ENCODE measurements at places on chromosomes 5 and 9.

DNA sequence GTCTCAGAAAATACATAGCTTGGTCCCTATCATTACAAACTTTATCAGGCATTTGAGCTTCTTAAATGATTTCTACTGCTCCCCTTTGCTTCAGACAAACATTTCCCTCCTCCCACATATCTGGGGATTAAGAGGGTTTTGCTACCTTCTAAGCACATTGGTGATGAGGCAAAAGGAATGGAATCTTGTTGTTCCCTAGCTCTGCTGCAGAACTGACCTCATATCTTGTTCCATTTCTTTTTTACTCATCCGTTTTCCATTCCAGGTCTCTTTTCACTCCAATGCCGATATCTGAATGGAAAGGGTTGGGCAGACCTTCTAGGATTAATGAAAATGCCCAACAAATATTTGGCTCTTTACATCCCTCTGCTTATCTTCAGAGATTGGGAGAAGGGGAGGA lies 444.6 kb downstream of the ZNF608 start:
- DNase-seq: no peak

- no peak for DNase-seq
Observed at GRCh38 chr5:158287643-158288271, 428.8 kb upstream of the CLINT1 start.

DNA sequence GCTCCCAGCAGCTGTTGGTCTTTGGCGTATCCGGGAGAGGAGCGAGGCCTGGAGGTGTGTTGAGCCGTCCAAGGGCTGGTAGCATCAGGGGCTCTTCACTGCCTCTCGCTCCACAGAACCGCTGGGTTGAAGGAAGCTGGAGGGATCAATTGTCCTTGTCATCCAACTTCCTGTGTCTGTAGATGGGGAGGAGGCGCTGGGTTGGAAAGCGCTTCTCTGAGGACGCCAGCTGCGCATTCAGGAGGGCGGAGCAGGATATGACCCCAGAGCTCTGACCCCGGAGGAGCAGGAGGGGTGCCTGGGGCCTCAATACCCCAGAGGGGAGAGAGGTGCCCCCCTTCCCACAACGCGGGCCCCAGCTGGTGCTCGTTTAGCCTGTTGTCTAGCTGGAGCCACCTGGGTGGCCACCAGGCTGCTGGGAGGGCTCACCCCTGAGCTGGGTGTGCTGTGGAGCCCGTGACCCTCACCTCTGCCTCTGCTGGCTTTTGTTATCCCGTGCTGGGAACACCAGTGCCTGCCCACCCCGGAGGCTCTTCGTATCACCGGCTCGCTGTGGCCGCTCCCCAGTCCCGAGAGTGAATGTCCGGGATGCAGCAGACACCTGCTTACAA lies 2.0 kb upstream of the DBH start:
- peak; percentile 13 for DNase-seq

DNA sequence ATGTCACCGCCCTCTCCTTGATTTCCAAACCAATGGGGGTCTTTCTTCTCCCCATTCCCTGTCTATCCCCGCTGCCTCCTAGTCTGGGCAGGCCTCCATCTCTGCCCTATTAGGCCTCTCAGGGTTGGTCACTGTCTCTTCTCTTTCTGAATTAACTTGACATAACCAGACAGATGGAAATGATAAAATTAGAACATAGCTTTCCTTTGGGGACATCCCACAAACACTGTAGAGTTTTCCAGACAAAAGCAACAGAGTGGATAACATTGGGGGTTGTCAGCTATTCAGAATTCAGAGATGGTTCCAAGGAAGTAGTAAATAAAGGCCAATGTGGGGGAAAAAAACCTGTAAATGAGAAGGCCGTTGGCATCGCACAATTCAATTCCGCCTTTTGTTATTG lies 24.7 kb downstream of the LHX6 start:
- DNase-seq: no peak

DNA sequence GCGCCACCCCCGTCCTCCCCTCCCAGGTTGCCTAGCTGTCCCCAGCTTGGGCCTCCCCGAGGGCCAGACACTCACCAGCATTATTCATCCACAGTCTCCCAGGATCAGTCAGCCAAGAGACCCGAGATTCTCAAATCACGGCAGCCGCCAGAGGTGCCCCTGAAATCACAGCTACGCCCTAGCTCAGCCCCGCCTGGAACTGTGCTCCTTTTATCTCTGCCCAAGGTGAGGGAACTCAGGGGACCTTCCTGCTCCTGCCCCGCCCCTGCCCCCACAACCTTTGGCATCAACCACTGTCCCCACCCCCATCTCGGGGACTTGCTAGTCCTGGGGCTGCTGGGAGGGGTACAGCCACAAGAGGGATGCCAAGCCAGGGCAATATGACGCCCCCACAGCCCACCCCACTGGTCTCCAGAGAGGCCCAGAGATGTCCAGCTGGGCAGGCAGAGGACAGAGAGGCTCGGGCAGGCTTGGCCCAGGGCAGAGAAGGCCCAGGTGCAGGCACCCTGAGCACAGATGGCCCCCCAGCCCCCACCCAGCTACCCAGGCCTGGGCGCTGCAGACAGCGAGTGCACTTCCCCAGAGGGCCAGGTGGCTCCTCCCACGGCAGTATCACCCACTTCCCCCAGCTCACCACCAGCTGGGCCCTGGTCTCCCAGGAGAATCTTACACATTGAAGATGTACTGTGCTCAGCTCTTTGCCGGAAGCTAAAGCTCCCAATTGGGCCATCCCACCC lies at the start of gene FUT7:
Gene FUT7 (minus strand): TSS at position 185 of the 737 bp plus-strand sequence. CDS start 97 bp downstream, at position 88.
- peak; percentile 77 for DNase-seq

GRCh38 chr5:155750571-155750970 lies 576.4 kb upstream of the SGCD start:
- no peak for DNase-seq

DNA sequence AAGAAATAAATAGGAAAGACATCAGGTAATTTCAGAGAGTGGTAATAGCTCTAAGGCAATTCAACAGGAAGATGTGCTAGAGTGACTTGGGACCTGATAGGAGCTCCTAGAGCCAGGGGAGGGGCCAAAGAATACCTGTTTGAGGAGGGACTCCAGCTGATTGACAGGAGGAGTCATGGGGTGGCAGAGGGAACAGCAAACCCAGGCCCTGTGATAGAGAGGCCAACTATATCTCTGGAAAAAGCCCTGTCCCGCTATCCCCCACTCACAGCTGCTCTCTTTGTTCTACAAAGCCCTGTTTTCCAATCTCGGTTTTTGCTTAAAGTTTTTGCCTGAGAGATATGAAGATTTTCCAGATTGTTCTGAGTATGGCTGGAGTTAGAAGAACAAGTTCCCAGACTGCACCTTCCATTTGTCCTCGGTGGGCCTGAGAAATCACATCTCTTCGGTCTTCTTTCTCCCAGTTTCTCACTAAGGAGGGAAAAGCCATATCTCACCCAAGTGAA lies 9.0 kb upstream of the NSD1 start:
- DNase-seq: no peak

- no peak for DNase-seq
Observed at GRCh38 chr5:160471761-160472160, 50.1 kb downstream of the PTTG1 start.

DNA sequence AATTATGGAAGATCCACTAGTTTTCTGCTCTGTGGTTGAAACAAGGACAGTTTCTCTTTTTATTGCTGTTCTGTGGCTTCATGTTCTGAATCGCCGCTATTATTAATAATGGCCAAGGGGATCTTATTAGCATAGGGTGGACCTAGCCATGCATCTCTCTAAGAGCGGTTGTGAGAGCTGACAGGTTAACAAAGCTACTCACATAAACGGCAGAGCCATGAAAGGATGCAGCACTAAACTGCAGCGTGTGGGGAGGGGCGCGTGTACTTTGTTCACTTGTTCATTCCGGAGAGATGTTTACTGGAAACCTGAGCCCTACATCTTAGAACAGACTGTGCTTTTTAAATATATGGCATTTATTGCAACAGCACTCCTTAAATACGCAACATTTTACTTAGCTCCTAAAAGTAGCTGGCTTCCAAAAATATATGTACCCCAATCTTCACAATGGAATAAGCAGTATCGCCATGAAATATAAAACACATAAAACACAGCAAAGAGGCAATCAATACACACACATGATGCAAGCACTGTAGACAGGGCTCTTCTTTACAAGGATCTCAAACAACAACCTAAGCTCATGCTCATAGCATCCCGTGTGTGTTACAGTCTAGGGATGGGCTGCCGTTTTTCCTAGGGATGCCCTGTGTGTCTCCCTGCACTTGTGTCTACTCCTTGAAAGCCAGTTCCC lies 424.6 kb downstream of the MED10 start:
- no peak for DNase-seq

DNA sequence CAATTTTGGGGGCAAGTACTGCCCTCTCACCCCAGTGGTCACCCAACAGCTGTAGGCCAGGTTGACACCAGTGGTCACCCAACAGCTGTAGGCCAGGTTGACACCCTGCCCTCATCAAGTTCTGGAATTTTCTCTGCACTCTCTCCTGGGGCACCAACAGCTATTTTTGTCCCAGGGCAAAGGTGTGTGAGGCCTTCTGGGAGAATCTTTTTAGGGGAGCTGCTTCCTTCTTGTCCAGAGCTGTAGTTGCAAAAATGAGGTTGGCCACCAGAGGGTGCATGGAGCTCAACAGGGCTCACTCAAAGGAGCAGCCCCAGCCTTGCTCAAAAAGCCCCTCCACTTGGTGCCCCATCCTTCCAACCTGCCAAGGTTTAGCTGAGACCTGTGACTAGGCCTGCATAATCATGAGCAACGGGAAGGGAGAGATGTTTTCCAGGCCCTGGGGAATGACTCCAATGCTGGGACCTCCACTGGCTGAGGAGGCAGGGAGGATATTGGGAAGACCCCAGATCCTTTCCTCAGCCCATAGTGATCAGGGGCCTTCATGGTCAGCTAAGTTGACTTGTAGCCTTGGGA lies 10.6 kb upstream of the P4HA2 start:
- peak; percentile 85 for DNase-seq

- DNase-seq: no peak
Observed at GRCh38 chr5:136890431-136891148, 525.2 kb upstream of the TRPC7 start.

- no peak for DNase-seq
Observed at GRCh38 chr5:159224471-159224870, 15.1 kb upstream of the RNF145 start.

DNA sequence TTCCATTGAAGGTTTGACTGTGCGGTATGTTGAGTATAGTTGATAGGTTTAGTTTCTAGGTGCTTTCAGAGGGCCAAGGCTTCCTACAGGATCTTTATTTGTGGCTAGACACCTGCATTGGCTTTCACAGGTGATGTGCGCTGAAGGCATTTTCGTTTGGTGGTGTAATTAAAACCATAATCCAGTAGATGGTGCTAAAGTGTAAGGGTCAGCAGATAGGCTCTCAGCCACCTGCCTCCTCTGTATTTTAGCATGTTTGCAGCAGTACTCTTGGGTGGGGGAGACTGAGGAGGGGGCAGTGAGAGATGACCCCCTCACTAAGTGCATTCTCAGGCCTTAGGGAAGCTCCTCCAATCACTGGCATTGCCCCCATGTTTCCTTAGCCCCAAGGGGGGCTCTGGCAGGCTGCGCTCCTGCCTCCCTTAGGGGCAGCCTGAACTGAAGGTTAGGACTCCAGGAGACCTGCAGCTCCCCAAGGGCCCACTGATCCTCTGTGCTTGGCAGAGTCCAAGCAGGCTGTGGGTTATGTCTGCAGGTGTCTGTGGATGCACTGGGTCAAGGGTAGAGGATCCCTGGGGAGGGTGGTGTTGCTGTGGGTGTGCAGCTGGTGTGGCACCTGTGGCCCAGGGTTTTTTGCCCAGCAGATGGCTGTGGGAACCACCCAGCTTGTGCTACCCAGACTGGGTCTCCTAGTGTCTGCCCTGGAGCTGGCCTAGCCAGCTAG lies 23.4 kb downstream of the CDK20 start:
- peak; percentile 69 for DNase-seq

DNA sequence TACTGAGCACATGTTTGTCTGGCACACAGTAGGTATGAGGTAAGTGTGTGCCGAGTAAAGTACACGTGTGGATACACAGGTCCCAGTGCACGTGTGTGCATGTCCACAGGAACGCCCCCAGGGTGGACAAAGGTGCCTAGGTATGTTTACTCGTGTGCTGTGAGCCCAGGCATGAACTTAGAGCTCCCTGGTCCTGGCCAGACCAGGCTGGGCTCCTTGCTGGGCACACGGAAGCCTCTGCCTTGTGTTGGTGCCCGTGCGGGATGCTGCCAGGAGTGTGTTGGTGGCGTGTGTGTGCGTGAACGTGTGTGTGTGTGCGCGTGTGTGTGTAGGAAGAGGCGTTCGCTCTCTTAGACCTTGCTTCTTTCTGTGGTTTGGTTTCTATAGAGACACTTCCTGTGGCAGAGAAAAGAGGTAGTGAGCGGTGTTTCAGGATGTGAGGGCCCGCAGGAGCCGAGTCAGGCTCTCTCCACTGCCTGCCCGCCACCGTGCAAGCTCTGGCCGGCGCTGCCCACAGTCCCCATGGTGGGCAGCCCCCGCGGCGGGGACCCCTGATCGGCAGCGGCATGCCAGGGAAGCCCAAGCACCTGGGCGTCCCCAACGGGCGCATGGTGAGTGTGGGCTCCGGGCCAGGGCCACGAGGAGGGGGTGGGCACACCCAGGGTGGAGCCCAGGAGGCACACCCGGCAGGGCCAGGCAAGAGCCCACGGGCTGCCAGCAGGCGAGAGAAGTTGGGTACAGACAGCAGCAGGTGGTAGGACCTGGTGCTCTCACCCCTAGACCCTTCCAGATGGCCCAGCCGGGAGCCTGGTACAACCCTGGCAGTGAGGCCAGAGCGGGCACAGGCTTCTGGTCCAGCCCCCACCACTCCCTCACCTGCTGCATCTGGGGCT lies at the start of gene RGS14:
Gene RGS14 (plus strand): TSS at position 466 of the 893 bp plus-strand sequence. CDS start 101 bp downstream, at position 567.
- peak; percentile 97 for DNase-seq

- DNase-seq: no peak
Observed at GRCh38 chr5:103607346-103607745, 44.8 kb upstream of the NUDT12 start.

DNA sequence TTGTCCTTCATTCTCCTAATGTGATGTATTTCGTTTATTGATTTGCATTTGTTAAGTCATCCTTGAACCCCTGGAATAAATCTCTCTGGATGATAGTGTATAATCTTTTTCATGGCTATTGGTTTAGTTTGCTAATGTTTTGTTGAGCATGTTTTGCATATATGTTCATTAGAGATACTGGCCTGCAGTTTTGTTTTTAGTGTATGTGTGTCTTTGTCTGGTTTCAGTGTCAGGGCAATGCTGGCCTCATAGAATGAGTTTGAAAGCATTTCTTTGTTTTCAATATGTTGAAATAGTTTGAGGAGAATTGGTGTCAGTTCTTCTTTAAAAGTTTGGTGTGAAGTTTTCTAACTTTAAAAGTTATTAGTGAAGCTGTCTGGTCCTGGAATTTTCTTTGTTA lies 149.6 kb upstream of the ATP10B start:
- no peak for DNase-seq

GRCh38 chr9:15222313-15222712 lies 84.7 kb downstream of the TTC39B start:
- no peak for DNase-seq

DNA sequence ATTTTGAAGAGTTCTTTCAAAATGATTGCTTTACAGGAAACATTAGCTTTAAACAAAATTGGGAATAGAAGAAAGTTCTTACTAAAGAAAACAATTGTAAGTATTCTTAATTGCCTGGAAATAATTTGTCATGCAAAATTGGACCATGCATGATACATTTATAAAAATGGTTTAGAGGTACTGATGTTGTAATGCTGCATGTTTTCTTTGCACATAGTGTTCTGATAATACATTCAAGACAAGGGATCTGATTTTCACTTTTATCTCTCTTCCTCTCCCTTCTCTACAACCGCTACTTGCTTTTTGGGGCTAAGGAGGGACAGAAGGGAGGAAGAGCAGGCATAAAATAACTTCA lies 211.6 kb upstream of the MPDZ start:
- no peak for DNase-seq

- no peak for DNase-seq
Observed at GRCh38 chr9:16618524-16618923, 251.9 kb downstream of the BNC2 start.
